ENCODE measurements at places on chromosomes 16 and 17.

GRCh38 chr17:74089869-74090464, 113.5 kb upstream of the RPL38 start:
- peak; percentile 22 for DNase-seq

DNA sequence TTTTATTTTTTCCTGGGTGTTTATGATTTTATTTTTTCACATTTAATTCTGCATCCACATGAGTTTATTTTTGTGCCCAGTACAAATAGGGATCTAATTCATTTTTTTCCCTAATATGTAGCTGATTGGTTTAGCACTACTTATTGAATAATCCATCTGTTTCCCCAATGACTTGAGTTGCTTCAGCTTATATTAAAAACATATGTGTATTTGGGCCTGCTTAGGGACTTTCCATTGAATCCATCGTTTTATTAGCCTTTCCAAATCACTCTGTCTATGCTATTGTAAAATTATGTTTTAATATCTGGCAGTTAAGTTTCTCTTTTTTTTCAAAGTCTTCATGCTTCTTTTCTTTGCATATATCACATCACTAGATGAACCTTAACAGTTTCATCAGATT, 42.2 kb downstream of the WWP2 start:
- DNase-seq, result no peak

DNA sequence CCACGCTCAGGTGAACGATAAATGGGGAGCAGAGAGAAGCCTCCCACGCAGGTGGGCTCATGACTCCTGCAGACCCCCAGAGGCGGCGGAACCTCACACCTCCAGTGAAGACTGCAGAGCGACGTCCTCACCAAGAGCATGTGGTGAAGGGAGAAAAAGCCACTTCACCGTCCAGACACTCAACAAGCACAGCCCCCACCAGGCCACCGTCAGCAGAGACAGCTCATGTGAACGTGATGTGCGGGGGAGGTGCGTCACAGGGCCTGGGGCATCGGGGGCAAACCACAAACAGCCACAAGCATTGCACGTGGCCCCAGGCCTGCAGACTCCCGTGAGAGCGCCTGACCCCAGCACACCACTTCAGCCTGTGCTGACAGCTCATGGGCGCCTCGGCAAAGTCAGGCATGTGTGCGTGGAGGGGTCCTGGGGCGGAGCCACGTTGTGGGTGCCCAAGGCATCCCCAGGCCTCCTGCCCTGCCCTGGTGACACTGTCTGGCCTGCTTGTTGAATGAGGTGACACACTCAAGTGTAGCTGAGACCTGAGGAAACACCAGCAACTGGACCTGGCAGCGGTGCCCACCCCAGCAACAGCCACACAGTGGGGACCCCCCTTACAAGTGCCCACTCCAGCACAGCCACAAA, 19.0 kb downstream of the LMF1 start:
- no peak for DNase-seq

DNA sequence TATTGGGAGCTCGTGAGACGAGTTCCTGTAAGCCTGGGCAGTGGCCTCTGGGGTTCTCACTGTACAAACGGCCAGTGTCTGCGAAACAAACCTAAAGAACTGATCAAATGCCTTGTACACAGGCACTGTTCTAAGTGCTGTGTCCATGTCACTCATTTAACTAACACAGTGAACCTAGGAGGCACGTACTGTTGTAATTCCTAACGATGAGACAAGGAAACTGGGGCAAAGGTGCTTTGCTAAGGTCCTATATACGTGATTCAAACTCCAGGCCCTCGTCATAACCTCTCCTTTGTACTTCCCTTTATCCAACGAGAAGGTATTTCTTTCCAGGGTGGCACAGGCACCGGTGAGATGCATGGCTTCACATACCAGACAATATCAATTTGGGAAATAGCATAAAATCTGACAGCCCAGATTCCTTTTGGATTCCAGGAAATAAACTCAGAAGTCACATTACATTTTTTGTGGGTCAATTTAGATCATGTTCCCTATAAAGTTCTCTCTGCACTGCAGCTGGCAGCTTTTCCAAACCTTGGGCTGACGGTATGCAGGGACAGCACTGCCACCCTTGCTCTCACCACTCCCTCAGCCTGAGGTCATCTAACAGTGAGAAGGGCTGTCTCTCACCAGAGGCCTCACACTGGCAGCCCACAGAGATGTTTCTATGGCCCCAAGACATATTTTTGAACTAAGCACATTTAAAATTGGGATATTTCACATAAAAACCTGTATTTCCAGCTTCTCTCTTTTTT, 18.3 kb downstream of the GLYR1 start:
- DNase-seq, result no peak

DNA sequence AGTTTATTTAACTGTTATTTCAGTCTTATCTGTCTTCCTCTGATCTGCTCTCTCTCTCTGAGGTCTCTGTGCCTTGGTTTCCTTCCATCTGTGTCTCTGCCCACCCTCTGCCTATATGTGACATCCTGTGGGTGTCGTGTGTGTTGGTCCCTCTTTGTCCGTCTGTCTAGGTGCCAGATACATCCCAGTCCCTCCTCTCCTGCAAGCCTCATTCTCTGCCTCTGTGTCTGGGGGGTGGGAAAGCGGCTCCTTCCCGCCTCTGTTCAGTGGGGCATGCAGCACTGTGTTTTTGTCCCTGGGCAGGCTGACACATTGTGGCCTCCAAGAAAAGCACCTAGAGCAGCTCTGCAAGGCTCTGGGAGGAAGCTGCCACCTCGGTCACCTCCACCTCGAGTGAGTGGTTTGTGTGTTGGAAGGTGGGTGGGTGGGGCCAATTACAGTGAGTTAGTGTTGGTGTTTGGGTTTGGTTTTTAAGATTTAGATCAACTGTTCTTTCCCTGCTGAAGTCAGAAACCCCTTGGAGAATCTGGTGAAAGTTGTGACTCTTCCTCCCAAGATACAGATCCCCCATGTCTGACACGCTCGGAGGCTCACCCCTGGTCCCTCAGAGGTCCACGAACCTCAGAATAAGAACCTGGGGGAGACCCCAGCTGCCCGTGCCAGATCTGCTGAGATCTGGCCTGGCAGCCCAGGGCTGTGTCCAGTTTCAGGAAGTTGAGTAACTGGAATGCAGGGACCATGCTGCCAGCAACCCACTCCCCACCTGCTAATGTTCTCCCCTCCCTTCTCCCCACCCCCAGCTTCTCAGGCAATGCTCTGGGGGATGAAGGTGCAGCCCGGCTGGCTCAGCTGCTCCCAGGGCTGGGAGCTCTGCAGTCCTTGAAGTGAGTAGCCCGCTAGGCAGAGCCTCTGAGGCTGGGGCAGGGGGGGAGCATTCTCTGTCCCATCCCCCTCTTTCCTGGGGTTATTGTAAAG, 50.9 kb upstream of the CPNE2 start:
- peak; percentile 82 for DNase-seq

- DNase-seq, result no peak
These were observed 806.5 kb upstream of the GOT2 start for GRCh38 chr16:59540621-59541020.
